ENCODE measurements at places on chromosomes 16 and 17. TPM values are rescaled to one million over a fixed set of nuclear protein-coding genes. Genes with fewer than 3 reads are reported as not detected.

The CCL17 gene
- not detected for total RNA-seq

DNA sequence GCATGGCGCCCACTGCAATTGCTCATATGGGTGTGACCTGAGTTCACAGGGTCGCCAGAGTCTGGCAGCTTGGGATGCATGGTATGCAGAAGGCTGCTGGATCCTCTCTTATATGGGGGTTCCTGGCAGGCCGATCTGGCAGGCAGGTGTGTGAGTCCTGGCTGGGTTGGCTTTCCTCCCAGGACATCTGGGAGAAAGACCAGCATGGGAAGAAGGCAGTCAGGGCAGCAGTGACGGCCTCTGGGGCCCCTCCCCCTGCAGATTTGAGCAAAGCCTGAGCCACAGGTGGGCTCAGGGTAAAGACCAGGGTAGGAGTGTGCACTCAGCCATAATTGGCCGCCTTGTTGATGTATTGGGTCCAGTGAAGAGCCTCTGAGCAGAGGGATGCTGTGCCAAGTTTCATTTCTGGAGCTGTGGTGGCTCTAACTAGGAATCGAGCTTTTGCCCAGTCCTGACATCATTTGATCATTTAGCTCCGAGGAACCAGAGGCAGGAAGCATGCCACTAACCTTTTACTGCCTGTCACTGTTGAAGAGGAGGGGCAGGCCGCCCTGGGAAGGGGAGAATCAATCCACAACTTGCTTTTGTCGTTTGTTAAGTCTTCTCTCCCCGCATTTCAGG is 174.3 kb downstream of the CCDC182 start:
- DNase-seq, result no peak

DNA sequence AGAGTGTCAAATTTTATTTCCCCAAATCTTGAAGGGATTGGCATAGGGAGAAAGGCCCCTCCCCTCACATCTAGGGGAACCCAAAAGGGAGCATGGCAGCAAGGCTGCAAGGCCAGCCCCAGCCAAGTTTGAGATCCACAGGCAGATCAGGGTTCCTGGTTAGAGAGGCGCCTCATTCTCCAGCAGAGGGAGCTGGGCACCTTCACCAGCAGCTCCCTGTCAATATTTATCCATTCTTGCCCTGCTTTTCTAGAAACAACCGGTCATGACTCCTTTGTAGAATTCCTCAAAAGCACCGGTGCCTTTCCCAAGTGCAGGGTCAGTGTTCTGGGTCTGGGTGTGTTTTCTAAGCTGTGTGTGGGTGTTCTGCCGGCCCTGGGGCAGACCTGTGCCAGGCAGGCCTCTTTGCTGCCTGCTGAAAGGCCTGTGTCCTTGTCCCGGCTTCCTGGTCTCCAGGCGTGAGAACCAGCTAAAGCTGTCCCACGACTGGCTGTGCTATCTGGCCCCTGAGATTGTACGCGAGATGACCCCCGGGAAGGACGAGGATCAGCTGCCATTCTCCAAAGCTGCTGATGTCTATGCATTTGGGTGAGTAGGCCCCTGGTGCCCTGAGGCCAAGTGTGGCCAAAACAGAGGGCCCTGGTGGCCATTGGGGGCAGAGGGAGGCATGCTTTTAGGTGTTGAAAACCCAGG is 21.2 kb upstream of the LGALS9 start:
- no peak for DNase-seq

- no peak for DNase-seq
Observed at GRCh38 chr17:1119924-1120323, 59.9 kb downstream of the ABR start.

The LYRM9 gene
- total RNA-seq, result 0.15 TPM

The ARL5C gene
- not detected for total RNA-seq

- DNase-seq, result no peak
Observed at GRCh38 chr17:32528825-32529224, 42.0 kb downstream of the CDK5R1 start.

The NXPH3 gene
- 1.2 TPM for total RNA-seq

The KRT32 gene
- not detected for total RNA-seq

- DNase-seq, result no peak
Observed at GRCh38 chr16:61295311-61295710, 740.9 kb downstream of the CDH8 start.

- DNase-seq, result no peak
Observed at GRCh38 chr17:8927395-8927794, 38.1 kb downstream of the PIK3R5 start.

DNA sequence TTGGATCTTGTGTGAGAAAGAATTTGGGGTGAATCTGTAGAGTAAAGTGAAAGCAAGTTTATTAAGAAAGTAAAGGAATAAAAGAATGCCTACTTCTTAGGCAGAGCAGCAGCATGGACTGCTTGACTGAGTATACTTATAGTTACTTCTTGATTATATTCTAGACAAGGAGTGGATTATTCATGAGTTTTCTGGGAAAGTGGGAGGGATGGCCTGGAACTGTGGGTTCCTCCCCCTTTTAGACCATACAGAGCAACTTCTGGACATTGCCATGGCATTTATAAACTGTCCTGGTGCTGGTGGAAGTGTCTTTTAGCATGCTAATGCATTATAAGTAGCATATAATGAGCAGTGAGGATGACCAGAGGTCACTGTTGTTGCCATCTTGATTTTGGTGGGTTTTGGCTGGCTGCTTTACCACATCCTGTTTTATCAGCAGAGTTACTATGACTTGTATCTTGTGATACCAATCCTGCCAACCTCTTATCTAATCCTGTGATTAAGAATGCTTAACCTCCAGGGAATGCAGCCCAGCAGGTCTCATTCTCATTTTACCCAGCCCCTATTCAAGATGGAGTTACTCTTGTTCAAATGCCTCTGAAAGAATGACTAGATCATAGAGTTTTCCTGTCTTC is 58.7 kb downstream of the HSD17B2 start:
- no peak for DNase-seq

DNA sequence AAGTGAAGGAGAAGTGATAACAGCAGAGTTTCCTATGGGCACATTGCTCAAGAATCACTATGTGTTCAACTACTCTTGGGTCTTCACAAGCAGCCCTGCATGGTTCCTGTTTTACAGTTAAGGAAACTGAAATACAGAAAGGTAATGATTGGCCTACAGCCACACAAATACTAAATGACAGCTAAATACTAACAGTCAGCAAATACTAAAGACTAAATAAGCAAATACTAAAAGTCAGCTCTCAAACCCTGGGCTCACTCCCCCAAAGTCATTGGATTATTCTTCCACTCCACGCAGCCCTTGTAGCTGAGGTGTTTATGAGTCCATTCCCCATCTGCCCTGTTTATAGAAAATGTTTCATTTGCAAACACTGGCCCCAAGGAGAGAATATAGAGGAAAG is 372.7 kb upstream of the CDH11 start:
- no peak for DNase-seq

DNA sequence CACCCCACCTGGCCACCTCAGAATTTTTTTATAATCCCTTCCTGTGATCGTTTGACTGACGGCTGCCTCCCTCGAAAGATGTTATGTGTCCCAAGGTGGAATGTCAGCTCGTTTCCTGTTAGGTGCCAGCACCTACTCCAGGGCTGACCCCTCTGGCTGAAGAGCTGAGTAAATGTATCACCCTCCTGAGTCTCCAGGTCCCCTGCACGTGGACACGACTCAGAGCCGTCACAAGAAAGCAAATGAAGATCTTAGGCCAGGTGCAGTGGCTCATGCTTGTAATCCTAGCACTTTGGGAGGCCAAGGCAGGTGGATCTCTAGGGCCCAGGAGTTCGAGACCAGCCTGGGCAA is 273.2 kb downstream of the C16orf95 start:
- no peak for DNase-seq

The PHF12 gene
- 49.9 TPM for total RNA-seq

The SHBG gene
- total RNA-seq, result 0.14 TPM

The PRSS21 gene
- not detected for total RNA-seq

The ZPBP2 gene
- total RNA-seq, result not detected

GRCh38 chr17:82267575-82268379 is 5.7 kb downstream of the CSNK1D start:
- peak; percentile 84 for DNase-seq

GRCh38 chr16:75647112-75647491 is 363 bp downstream of the KARS1 start:
- no peak for DNase-seq

GRCh38 chr17:68013385-68013784 is 17.1 kb upstream of the C17orf58 start:
- no peak for DNase-seq

DNA sequence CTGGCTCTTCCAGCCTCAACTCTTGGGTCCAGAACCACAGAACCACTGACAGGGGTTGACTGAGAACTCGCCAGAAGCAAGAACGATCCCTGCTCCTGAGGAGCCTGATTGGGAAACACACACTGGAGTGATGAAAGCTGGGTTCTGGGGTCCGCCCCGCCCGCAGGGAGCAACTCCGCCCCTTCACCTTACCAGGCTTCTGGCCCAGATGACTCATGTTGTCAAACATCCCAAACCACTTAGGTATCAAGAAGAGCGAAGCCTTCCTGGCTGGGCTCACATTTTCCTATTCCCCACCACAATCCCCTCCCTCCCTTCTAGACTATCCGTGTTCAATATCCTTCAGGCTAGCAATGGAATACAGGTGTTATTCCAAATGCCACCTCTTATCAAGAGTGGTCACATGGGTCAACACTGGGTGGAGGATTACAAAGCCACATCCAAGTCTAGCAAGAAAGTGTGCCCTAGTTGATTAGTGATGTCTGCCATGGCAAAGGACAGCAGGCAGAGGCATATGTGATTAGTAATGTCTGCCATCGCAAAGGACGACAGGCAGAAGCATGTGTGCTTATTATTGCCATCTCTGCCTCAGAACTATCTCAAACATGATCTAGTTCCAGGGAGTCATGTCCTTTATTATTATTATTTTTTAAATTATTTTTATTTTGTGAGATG is 70.5 kb downstream of the TIMM22 start:
- DNase-seq, result no peak

DNA sequence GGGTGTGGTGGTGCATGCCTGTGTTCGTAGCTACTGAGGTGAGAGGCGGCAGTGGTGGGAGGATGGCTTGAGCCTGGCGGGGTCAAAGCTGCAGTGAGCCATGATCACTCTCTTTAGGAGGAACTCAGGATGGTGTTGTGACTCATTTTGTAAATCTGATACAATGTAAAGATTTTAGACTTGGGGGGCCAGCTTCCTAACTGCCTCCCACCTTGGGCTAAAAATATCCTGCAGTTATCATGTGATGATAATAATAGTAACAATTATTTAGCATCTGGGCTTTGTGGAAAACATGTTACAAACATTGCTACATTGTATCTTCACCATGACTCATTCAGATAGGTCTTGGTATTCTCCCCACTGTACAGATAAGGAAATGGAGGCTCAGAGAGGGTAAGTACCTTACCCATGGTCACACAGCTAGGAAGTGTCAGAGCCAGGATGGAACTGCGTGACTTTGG is 7.4 kb downstream of the CTNS start:
- DNase-seq, result no peak

The KRTAP17-1 gene
- not detected for total RNA-seq

DNA sequence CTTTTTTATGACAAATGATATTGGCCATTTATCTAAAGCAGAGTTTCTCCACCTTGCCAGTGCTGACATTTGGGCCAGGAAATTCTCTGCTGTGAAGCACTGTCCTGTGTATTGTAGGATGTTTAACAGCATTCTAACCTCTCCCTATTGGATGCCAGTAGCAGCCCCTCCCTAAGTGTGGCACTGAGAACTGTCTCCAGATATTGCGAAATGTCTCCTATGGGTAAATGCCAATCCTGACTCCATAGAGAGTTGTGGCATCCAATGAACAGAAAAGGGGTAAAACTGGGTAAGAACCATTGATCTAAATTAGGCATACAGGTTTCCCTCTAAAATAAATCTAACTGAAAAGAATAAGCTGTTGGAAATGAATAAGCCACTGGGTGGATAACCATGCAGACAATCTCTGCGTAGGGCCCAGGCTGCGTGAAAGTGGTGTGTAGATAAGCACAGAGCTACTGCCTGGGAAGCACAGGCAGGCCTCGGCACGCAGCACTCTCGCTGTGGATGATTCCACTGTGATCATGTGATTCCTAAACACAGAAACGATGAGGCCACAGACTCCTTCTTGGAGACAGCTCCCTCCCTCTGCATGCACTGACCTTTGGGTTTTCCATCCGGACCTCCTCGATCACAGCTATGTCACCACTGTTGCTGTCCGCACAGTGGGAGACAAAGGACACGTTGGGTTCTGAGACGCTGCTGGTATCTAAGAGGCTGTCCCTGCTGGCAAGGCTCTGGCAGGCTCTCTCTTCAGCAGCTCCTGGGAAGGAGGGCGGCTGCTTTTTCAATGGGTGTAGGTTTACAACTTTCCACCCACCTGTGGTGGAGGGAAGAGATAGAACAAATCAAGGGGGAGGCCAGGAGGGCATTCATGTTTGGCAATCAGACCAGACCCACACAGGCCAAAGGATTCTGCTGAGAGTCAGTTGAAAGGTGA is 44.1 kb downstream of the GTF3C1 start:
- DNase-seq, result no peak

- no peak for DNase-seq
Observed at GRCh38 chr16:54281535-54282201, 4.9 kb downstream of the IRX3 start.

The UQCRC2 gene
- total RNA-seq, result 169 TPM

DNA sequence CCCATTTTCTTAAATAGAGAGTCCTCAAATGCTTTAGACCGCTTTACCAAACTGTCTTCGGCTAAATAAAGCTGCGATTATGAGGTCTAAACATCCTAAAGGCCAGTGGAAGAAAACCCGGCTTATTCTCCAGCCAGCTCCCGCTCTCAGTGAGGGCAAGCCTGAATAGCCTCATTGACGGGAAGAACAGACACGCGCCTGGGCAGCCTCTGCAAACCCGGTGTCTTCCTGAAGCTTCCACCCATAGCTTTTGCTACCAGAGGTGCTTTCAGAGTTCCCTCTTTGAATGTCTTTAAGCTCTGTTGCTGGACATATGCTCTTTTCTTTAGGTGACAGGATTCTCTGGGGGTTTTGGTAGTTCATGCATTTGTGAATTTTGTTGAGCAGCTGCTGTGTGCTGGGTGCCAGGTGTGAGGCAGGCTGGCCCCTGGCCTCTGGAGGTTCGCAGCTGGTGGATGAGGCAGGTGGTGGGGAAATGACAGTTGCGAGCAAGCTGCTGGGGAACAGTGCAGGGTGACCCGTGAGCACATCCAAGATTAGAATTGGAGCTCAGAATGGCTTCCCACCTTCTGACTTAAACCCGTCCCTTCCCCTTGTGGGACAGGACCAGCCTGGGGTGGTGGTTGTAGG is 44.7 kb downstream of the CRISPLD2 start:
- DNase-seq, result peak; percentile 58

DNA sequence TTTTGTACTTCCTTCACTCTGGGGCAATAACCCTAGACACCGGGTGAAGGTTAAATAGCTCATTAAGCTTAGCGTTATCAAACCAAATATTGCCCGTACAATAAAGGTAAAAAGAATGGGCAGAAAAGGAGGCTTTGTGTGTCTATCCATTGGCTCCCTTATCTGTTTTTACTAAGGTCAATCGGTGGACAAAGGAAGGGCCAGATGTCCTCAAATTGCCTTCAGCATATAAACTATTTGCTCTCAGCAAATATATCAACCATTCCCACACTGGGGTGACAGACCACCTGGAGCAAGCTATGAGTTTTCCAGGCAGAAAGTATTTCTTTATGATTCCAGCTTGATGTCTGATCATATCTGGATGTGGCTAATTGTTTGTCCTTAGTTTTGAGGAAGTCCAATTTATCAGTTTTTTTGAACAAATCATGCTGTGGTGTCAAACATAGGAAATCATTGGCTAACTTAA is 25.3 kb upstream of the WIPI1 start:
- DNase-seq, result no peak

GRCh38 chr16:50224286-50224685 is 42.1 kb upstream of the ADCY7 start:
- no peak for DNase-seq

The CD300A gene
- total RNA-seq, result not detected

The PPM1E gene
- total RNA-seq, result 3.2 TPM
